ENCODE measurements at places on chromosomes 2 and 18. TPM values are rescaled to one million over a fixed set of nuclear protein-coding genes. Genes with fewer than 3 reads are reported as not detected.
A peak's percentile ranks its signal among the peaks of the same experiment; 100 is the strongest.

The LYG2 gene
- total RNA-seq: not detected

The CYBRD1 gene
- 338 TPM for total RNA-seq

The EFHD1 gene
- total RNA-seq: 21.7 TPM

The ZC3H8 gene
- total RNA-seq: 13.0 TPM

DNA sequence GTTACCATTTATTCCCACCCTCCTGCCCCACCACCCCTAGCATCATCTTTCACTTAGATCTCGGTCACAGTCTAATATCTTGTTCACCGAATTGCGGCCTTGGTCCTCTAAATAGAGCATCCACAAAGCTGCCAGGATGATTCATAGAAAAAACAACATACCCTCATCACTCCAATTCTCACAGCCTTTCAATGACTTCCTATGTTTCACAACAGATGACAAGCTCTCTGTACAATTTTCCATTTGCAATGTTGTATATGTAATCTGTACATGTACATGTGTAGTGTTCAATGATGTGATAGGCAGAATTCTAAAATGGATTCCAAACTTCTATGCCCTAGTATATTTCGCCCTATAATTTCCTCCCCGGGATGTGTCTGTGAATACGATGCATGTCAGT is 675.6 kb upstream of the CELF4 start:
- no peak for DNase-seq

DNA sequence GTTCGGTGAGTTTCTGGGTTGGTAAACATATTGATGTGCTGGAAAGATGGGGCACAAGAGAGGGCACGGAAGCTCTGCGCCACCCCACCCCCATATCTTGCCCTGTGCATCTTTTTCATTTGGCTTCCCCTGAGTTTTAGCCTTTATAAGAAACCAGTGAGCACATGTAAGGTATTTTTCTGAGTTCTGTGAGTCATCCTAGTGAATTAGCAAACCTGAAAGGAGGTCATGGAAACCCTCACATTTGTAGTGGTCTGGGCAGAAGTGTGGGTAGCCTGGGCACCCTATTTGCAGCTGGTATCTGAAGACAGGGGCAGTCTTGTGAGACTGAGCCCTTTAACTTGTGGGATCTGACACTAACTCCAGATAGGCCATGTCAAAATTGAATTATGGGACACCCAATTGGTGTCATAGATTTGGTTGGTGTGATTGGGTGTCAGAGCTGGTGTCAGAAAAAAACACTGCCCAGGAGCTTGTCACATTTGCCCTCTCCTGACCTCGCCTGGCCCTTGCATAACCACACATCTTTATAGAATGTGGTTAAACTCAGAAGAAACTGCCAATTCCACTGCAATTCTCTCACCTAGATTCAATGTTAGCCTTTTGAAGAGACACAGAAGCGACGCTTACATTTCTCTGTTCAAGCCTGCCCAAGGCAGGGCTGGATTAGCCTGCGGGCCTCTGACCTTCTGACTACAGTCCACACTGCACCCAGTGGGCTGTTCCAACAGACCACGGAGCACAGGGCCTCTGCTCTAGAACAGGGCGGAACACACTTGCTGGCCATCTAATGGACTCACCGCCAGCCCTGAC is 12.0 kb upstream of the GALM start:
- DNase-seq: no peak

DNA sequence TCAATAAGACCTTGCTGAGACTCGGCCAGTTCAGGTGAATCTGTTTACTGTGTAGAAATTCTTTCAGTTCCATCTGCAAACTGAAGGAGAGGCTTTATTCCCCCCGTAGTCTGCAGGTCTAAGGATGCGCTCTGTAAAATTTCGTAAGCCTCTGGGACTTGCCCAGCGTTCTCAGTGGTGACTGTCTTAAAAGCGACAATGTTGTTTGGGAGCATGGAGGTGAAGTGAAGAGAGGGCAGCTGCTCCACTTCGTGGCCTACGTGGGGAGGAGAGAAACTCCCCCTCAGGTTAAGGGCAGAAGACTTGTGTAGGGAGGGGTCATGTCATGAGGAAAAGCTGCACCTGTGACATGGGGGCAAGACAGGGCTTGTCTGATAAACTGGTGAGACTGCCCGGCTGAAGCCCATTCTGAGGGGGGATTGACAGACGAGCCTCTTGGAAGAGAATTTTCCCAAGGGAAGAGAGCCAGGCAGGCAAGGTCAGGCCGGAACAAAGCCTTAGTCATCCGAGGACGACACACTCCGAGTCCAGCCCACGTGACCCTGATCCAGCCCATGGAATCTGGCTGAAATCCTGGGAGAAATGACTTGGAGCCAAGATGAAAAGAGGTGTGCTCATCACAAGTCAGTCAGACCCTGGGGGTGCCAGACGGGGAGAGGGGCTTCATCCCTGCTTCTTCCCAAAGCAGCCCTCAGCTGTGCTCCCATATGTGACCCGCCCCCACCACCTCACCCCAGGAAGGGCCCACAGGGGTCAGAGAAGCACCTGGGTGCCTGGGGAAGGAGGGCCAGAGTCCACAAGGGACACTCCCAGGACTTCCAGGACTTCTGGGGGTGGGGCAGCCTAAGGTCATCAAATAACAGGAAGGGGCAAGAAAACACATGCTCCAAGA is 88.5 kb upstream of the SH3BP4 start:
- DNase-seq: peak; percentile 34

GRCh38 chr18:45666520-45666919 is 51.2 kb downstream of the SLC14A2 start:
- no peak for DNase-seq

- no peak for DNase-seq
These were observed 105.0 kb upstream of the CCDC150 start for GRCh38 chr2:196534495-196534894.

- DNase-seq: no peak
These were observed 5.1 kb downstream of the HNMT start for GRCh38 chr2:137969418-137969765.

DNA sequence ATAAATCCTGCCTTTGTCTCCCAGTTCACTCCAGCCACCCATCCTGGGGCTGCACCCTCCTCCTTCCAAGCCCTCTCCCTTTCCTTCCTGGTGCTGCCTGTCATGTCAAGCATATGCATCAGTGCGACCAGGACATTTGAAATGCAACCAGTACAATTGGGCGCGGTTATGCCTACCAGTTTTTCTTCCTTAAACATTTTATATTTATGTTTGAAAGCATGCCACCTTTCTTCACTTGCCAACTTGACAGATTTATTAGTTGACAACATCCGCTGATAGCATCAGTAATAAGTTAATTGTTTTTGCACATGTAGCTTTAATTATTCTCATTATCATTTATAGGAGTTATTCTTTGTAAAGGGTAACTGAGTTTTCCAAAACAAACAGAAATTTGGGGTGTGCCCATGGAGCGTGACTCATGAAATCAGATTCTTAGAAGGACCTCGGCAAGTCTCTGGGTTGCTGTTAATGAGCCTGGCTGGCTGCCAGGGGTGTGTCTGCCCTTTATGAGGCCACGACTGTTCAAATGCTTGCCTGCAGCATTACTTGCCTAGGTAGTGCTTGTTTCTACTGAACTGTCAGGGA is 32.8 kb upstream of the IL1B start:
- peak; percentile 66 for DNase-seq

DNA sequence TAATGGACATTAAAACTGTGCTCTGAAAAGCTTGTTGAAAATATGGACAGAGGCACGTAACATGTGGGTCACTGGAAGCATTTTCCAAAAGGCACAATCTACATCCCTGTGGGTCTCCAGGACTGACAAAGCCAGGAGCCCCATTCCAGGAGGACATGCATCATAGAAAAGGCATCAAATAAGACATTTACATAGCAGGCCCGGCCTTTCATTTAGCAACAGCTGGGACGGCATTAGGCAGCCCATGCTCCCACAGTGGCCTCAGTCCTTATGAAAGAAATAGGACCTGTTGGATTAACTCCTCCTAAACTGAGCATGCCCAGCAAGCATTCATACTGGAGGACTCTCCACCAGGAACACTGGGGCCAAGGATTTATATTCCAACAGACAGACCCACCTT is 72.2 kb downstream of the TWIST2 start:
- no peak for DNase-seq

GRCh38 chr2:120656273-120656950 is 79.3 kb upstream of the GLI2 start:
- DNase-seq: no peak

DNA sequence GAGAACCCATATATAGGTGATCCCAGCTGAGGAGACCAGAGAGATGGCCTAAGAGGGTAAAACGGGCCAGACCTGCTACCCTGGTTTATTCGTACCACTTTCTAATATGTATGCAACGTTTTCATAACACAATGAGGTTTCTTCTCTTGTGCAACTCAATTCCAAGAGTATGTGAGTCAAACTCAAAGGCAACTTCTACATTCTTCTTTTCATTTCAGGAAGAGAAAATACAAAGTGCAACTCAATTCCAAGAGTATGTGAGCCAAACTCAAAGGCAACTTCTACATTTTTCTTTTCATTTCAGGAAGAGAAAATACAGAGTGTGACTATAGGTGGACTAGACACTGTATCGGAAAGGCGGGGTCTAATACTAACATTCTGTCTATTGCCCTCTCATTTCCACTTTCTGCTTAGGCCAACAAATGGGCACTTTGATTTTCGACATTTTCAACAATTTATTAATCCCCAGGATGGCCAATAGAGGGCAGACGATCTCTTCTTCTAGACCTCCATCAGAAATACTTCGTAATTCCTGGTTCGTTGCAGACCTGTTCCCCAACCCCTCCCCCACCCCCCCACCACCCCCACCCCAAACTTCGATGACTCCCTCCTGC is 3.7 kb upstream of the CRIM1 start:
- no peak for DNase-seq

DNA sequence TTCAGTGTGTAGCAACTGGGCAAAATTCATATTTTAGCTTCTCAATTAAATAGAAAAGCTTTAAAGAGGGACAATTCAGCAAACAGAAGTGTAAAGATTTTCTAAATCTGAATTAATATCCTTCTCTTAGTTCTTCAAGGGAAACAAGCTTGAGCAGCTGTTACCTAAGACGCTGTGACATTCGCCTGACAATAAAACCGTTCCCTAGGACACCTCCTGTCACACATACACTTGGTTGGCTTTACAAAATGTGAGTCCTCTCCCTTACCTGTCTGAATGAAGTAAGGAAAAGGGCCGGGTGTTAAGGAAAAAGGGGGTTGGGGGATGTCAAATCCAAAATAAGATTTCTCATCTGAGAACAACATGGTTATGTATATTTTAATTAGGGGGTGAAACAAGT is 2.1 kb downstream of the SERTAD2 start:
- no peak for DNase-seq

- DNase-seq: no peak
These were observed 18.7 kb upstream of the NCKAP5 start for GRCh38 chr2:133586978-133587377.

GRCh38 chr2:223437788-223438187 is 164.4 kb downstream of the SCG2 start:
- no peak for DNase-seq

DNA sequence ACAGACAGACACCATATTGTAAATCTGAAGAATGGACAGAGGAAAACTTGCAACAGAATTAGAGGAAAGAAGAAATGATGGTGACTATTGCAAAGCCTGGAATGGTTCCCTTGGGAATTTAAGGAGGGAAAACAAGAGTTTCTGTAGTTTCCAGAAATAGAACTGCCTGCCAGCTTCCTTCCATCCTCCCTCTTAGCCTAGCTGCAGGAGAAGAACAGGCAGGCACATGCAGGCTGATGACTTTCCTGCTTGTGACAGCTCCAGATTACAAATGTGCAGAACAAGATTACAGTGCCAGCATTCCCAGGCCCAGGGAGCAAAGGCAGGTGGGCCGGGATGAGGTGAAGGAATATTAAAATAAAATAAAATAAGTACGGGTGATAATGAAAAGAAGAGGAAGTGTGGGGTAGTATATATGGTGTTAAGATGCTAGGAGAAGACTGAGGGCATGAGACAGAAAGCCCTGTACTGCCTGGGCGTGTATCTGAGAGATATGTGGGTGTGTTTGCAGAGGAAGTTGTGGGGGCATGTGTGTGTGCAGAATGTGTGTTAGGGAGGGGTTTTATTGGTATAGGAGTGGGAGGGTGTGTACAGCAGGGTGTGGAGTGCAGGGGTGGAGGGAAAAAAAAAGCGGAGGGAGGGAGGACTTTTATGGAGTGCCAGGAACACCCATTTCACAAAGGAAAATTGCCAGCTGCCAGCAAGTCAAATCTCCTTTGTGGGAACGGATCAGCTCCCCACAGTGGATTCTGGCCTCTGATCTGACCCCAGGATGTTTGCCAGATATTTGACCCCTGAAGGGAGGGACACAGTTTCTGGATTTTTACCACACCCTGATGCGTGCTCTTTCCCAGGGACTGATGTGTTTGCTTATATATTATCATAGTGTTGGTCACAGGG is 43.9 kb upstream of the NEMP2 start:
- no peak for DNase-seq

DNA sequence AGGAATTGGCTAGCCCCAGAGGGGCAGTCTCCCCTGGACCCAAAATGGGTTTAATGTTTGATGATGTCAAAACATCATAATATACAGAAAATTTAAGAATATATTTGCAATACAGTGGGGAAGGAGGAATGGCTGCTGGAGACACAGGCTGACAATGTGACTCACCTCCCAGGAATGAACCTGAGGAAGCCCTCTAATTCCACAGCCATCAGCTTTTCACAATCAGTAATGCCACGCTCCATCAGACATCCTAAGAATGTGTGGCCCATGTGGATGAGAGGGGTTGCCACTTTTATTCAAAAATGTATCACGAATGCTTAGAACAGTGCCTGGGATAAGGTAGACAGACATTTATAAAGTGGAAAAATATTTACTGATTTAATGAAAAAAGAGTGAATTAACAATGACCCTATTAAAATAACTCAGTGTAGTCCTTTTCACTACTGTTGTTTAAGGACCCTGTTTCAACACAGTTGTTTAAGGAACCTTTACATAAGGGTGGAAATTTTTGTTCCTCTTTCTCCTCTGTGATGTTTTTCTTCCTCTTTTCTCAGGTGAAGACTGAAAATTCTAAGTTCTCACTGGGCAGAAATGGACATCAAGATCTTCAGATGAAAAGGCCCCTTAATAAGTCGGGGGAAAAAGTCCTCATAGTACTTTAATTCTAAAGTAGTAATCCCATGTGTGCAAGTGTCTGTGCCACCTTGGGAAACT is 17.5 kb upstream of the TMEM163 start:
- no peak for DNase-seq

- DNase-seq: no peak
These were observed 142.7 kb downstream of the PRKCE start for GRCh38 chr2:45794134-45794617.

GRCh38 chr18:26656944-26657536 is 108.7 kb upstream of the KCTD1 start:
- peak; percentile 28 for DNase-seq

- DNase-seq: no peak
These were observed 176.3 kb downstream of the ALPK2 start for GRCh38 chr18:58452454-58453166.

- DNase-seq: no peak
These were observed 460.4 kb upstream of the ZNF804A start for GRCh38 chr2:184137955-184138354.

DNA sequence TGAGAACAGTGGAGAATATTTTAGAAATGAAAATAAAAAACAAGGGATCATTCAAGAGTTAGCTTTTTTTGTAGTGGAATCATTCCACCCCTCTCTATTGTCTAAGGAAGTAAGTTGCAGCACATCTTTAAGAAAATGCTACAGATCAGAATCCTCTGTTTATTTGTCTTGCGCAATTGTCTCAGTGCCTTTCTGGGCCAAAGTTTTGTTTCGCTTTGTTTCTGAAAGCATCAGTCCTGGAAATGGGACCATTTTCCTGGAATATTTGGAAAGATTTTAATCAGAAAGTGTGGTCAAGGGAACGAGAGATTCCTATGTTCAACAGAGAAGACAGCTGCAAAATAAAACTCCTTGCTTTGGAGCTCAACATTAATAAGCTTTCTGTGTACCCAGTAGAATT is 74.0 kb downstream of the NRXN1 start:
- DNase-seq: no peak

- DNase-seq: no peak
These were observed 225.8 kb downstream of the PTGR3 start for GRCh38 chr18:74982946-74983635.
